CD4-positive, alpha-beta T cell treated with Interleukin-17A for 1 hour (primary cell): ENCODE measurements at places on chromosomes 16 and 17.
A peak's percentile ranks its signal among the peaks of the same experiment; 100 is the strongest.

GRCh38 chr16:87809150-87809902 lies 43.5 kb upstream of the KLHDC4 start:
- DNase-seq: no peak

DNA sequence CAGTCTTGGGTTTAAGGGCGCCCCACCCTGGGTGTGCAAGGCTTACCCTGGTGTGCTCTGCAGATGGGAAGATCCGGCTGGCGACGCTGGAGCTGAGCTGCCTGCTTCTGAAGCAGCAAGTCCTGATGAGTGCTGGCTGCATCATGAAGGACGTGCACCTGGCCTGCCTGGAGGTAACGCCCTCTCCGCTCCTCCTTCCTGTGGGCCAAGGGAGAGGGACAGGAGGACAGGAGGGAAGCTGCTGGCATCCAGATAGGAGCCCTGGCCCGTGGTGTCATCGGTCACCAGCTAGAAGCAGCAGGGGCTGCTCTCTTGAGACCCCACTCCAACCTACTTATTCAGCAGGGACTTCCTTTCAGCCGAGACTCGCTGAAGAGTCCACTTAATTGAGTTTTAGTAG lies 97.8 kb downstream of the CLEC16A start:
- no peak for DNase-seq

GRCh38 chr16:19513377-19514053 lies 8.4 kb downstream of the GDE1 start:
- peak; percentile 5 for DNase-seq

DNA sequence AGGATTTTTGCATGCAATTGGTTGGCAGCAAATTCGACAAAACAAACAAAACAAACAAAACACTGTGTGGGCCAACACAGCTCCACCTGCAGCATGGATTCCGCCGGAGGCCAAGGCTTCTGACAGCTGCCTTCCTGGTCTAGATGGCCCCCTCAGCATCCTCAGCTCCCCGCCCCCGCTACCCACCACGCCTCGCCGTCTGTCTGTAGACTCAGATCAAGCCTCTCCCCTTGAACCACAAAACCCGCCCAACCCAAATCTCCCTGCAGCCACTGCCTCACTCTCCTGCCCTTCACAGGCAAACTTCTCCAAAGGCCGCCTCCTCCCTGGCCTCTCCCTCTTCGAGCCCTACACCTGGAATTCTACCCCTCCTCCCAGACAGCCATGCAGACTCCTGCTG lies 57.9 kb downstream of the RTN4RL1 start:
- no peak for DNase-seq

DNA sequence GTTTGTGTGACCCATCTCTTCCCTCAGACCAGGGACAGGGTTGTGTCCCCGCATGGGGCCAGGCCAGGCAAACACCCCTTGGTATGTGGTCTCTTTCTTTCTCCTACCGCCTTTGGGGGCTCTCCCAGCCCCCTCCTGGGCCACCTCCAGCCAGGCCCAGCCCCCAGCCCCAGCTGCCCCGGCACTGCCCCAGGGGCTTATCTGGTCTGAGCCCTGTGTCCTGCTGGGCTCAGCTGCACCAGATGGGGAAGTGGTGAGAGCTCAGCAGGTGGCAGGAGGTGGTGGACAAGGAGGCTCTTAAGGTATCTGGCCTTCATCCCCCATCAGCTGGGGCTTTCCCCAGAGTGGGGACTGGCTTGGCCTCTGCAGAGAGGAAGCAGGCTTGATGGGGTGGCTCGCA lies 8.7 kb downstream of the ADAM11 start:
- DNase-seq: no peak

GRCh38 chr17:81309140-81309858 lies 14.2 kb upstream of the SLC38A10 start:
- DNase-seq: peak; percentile 50

DNA sequence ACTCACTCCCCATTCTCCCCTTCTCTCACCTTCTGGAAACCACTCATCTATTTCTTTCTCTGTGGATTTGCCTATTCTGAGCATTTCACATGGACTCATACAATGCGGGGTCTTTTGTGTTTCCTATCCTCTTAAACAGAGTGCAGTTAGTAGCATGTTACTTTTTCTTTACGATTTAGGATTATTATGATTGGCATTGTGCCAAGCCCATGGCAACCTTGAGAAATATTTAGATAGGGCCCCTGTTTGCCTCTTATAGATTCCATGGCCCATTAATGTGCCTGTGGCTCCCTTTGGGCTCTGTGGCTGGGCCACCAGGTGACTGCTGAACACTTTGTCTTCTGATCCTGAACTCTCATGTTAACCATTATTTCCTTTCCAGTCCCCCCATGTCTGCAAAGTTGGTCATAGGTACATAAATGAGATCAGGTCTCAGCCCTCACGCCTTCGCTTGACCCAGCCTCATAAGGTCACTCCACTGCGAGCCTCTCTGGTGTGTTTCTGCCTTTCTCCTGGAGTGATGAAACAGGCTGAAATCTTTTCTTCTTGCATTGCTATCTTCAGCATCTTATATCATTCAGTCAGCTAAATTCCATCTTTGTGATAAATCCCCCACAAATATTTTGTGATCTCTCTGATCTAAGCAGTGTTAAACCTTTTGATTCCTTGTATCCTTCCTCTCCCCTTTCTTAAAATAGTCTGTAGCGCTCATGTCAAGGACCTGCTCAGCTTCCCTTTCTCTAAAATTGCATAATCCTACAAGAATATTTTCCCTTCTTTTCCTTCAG lies 44.0 kb downstream of the MYH3 start:
- no peak for DNase-seq

DNA sequence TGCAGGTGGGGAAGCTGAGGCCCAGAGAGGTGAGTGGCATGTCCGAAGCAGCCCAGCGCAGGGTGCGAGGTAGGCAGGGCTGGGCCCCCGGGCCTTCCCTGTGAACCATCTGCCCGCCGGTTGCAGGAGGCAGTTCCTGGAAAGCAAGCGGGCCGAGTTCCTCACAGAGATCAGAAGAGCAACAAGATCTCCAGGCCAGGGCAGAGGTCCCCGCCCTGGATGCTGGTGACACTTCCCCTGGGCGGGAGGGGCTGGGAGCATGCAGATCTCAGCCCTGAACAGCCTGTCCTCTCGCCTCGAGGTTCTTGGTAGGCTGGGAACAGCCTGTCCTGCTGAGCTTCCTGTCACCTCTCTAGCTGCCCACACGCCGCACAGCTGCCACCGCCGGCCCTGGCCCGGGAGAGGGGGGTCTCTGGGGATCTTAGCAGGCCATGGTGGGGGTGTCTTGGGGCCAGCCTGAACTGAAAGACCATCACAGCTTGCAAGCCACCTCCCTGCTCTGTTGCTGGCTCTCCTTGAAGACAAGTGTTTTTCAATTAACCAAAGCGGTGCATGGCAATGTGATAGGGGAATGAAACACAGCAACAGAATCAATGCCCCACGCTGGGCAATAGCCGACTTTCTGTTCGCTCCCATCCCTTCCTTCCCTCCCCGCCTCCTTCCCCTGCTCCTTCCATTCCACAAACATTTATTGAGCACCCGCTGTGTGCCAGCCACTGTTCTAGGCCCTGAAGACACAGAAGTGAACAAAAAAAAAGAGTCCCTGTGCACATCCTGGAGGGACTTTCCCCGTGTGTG lies 31.7 kb downstream of the SOCS1 start:
- peak; percentile 66 for DNase-seq

GRCh38 chr16:73058616-73059409 lies 10.9 kb upstream of the ZFHX3 start:
- no peak for DNase-seq

DNA sequence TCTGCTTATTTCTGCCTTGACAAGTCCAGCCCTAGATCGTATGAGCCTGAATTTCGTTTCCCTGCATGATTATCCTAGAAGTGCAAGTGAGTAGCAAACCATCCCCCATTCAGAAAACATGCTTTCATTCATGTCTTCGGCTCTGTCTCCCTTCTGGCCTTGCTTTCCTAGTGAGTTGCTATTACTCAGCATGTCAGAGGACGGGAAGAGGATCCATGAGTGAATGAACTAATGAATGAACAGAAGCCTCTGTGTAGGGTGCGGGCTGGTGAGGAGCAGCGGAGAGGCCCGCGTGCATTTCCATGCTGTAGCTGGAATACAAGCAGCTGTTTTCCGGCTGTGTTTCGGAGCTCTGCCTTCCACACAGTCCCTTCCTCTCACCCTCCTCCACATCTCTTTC lies 155.7 kb upstream of the NOL11 start:
- no peak for DNase-seq

DNA sequence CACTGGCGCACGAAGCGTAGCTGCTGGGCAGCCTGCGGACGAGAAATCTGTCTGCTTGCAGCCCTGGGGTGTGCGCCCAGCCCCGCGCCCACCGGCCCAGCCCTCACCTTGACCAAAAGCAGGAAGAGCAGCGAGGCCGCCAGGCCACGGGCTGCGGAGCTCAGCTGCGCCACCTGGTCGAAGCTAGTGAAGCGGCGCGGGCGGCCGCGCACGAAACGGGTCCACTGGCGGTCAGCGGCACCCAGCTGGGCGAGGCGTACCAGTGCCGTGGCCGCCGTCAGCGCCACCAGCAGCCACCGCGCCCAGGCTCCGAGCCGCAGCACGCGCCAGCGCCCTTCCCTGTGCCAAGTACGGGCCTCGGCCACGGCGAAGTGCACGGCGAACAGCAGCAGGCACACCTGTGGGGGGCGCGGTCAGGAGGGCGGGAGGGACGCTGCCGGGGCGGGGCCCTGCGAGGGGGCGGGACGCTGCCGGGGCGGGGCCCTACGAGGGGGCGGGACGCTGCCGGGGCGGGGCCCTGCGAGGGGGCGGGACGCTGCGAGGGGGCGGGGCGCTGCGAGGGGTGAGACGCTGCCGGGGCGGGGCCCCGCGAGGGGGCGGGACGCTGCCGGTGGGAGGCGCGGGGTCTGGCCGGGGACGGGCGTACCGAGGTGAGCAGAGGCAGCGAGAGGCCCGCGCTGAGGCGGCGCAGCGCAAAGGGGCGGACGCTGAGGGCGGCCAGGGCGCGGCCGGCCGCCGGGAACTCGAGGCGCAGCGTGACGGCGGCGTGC lies 43.2 kb downstream of the TSC2 start:
- peak; percentile 40 for DNase-seq

DNA sequence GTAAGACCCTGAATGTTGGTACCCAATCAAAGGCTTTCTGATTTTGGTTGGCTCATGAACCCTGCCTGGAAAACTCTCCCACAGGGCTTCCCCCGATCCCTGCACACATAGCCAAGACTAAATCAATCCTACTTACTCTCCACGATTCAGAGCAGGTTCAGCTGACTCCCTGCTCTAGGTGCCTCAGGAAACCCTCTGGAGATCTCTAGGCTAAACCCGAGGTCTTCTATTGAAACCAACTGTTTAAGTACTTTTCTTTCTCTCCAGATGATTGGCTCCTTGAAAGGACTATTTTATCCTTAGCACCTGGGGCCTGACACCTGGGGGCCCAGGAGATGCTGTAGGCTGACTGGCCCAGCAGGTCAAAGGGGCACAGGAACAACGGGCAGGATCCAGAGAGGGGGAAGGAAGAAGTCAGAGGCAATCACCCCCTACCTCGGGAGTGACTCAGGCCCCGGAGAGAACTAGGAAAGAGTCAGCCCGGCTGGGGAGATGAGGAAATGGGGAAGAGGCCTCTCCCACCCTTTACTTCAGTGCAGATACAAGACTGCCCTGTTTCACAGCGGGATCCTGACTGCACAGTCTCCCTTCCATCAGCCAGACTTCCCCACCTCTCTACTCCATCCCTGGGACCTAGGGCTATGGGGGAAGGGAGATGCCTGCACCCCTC lies 2.0 kb downstream of the TBC1D10B start:
- no peak for DNase-seq

DNA sequence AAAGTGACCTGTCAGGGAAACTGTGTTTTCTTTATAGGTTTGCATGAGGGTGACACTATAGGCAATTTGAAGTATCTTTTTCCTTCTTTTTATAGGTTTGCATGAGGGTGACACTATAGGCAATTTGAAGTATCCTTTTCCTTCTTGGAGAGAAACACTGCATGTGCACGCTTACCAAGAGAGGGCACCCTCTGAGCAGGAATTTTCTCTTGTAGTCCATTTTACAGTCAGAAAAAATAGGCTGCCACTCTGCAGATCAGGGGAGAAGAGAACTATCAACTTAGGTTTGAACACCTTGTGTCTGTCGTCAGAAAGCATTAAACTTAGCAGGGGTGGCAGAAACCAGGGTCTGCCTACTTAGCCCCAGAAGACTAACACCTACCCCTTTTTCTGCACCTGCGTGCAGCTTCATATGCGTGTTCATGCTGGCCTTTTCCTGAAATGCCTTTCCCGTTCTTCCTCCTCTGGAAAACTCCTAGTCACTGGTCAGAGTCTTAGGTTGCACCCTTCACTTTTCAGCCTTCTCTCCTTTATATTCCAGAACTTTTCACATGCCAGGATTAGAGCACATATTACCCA lies 16.4 kb upstream of the SMIM36 start:
- peak; percentile 9 for DNase-seq

- peak; percentile 34 for DNase-seq
These were observed 917 bp downstream of the YWHAE start for GRCh38 chr17:1398931-1399678.

GRCh38 chr16:56558024-56558747 lies 6.7 kb upstream of the MT4 start:
- no peak for DNase-seq

GRCh38 chr16:82667437-82667836 lies 40.7 kb downstream of the CDH13 start:
- DNase-seq: no peak

GRCh38 chr17:76131692-76132573 lies 9.1 kb downstream of the FOXJ1 start:
- no peak for DNase-seq

DNA sequence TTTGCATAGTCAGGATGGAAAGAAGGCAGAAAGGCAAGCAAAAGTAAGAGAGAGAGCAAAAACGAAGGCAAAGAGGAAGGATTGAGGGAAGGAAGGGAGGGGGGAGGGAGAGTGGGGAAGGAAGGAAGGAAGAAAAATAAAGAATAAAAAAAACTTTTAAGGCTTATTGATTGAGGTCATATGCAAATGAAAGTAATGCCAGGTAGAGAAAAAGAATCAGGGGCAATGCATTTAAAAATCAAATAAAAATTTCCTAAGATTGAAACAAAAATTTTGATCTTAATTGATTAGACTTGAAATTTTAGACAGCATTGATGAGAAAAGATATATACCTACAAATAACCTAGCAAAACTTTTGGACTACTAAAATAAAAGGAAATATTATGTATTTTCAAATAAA lies 153.9 kb upstream of the KIF2B start:
- no peak for DNase-seq

DNA sequence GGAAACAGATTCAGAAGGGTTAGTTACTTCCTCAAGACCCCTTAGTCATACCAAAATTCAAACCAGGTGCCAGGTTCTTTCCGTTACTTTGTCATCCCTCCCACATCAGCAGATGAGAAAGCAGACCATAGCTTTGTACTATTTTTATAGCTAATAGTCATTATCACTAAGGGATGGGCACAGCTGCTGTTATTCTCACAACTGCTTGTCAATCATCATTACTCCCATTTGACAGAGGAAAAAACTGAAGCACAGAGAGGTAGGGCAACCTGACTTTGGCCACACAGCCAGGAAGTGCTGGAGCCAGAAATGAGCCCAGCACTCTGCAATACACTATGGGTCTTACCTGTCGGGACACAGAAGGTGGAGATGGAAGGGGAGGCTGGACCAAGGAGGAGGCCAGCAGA lies 30.0 kb downstream of the TEKT5 start:
- no peak for DNase-seq

- no peak for DNase-seq
These were observed 21.1 kb downstream of the MINK1 start for GRCh38 chr17:4854111-4854681.

- peak; percentile 44 for DNase-seq
These were observed 22.9 kb downstream of the CDIP1 start for GRCh38 chr16:4515611-4516233.
